Stimulated activated CD4-positive, alpha-beta T cell treated with anti-CD3 and anti-CD28 coated beads, Interleukin-2, amount 100 ng/mL, for 4 hours (primary cell): ENCODE measurements at places on chromosomes 2 and 18.

GRCh38 chr2:217477583-217477982 lies 525.2 kb downstream of the TNS1 start:
- DNase-seq: no peak

GRCh38 chr18:79559436-79559835 lies 120.2 kb upstream of the CTDP1 start:
- no peak for DNase-seq

- DNase-seq: no peak
These were observed 66.6 kb downstream of the MYOM1 start for GRCh38 chr18:3153107-3153704.

- no peak for DNase-seq
These were observed 24.1 kb downstream of the SLC14A2 start for GRCh38 chr18:45639408-45639807.

- DNase-seq: no peak
These were observed 25.1 kb upstream of the PLB1 start for GRCh38 chr2:28470759-28471158.

GRCh38 chr2:84071050-84071449 lies 388.0 kb downstream of the SUCLG1 start:
- no peak for DNase-seq

- DNase-seq: no peak
These were observed 142.0 kb downstream of the KCTD1 start for GRCh38 chr18:26406324-26406723.

DNA sequence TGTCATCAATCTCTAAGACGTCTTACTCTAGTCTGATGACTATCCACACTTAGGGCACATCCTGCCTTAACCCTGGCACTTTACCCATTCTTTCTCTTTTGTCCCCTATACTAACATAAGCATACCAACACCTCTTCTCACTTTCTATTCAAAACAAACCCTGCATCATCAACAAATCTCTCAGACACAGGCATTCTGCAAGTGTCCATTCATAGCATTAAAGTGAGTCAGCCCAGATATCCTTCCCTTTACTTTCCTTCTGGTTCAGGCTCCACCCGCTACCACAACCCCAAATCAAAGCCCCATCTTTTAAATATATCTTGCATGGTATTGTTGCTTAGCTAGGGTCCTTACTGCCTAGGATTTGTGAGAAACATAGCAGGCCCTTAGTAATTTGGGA lies 3.8 kb downstream of the GRB14 start:
- DNase-seq: no peak

- DNase-seq: no peak
These were observed 1.7 kb downstream of the FANCL start for GRCh38 chr2:58239243-58239925.

- no peak for DNase-seq
These were observed 123.9 kb downstream of the ZFP36L2 start for GRCh38 chr2:43102366-43103092.

- DNase-seq: no peak
These were observed 600.1 kb upstream of the ZNF804A start for GRCh38 chr2:183998041-183998796.

GRCh38 chr18:12032786-12033642 lies 51.7 kb downstream of the IMPA2 start:
- no peak for DNase-seq

- DNase-seq: no peak
These were observed 95.1 kb downstream of the FIGN start for GRCh38 chr2:163640542-163641193.

DNA sequence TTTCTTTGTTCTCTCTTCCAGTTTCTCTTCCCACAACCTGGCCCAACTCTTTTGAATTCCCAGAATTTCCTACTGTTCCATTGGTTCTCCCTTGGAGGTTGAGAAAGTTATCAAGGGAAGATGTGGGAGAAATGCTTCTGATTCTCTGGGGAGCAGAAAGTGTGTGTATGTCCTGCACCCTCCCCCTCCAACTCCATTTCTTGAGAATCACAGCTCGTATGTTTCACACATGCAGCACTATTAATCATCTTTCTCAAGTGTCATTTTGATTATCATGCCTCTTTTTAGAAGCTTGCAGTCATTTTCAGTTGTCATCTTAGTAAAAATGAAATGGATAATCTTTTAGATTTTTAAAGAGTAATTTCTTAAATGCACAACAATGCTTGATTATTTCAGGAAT lies 296.8 kb upstream of the SLC39A10 start:
- no peak for DNase-seq

DNA sequence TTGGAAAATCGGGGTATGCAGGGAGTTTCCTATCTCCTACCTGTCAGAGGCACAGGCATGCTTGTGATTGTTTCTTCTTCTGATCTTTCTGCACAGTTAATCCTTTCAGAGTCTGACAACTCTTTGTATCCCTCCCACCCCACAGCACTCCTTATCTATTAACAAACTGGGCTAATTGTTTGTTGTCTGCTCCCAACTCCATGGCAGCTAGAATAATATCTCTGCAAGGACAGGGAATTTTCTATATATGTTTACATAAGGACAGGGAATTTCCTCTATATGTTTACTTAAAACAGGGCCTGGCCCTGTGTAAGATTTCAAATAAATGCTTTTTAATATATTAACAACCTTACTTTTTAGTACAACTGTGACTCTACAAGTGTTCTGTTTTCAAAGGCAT lies 36.0 kb upstream of the VRK2 start:
- DNase-seq: no peak

GRCh38 chr2:207692206-207693065 lies 19.0 kb upstream of the CCNYL1 start:
- peak; percentile 35 for DNase-seq

DNA sequence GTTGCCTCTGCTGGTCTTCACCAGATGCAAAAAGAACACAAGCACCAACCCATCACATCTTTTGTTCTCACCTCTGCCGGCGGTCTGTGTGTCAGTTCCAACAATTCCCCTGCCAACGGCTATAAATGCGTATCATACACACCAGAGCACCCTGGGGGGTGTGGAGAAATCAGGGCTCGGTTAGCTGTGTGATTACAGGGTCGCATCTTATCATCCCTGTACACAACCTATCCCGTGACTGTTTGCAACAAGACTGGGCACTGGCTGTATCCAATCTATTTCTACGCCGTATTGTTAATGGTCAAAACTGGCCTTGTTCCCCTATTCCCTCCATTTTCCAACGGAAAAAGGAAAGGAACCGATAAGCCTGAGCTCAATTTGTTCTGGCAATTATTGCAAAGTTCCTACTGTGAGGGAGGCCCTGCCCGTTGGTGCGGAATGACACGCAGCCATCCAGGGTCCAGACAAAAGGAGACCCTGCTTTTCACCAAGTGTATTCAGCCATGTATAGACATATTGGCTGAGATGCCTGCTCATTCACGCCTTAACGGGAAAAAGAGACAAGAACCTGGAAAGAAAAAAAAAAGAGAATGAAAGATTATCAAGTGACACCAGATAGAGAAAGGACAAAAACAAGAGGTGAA lies 136.9 kb downstream of the CDH20 start:
- no peak for DNase-seq

- no peak for DNase-seq
These were observed 118.3 kb downstream of the CAMKMT start for GRCh38 chr2:44480068-44480467.

- DNase-seq: peak; percentile 77
These were observed 550 bp downstream of the USP34 start for GRCh38 chr2:61470122-61470951.

DNA sequence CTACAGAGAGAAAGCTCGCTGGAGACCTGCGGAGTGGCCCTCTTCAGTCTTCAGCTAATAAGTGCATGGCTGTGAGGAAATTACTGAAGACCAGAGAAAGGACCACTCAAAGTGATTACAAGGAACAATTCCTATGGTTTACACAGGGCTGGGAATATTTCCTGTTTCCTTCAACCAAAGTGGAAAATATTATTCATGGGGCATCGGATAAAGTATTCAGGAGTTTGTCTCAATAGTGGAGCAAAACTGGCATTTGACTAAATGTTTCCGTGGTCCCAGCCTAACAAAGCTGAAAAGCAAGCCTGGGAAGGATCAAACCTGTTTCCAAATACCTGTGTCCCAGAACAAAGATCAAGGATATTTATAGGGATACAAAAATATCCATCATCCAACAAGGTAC lies 32.0 kb upstream of the CNGA3 start:
- no peak for DNase-seq

- DNase-seq: no peak
These were observed 41.2 kb downstream of the RALBP1 start for GRCh38 chr18:9516437-9517064.

- DNase-seq: no peak
These were observed 119.9 kb upstream of the SALL3 start for GRCh38 chr18:78859686-78860085.
